ENCODE measurements at places on chromosomes 16 and 17.

DNA sequence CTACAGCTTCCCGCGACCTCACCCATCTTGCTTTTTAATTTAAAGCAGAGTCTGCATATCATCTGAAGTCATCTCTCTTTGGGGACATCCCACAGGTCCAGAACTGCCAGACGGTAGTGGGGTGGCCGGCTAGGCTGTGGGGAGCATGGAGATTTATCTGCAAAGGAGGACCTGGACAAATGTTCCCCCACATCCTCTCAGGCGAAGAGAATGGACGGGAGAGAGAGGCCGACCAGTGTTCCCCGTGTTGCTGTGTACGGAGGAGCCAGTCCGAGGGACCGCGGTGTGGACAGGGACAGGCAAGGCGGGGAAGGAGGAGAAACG, 665 bp upstream of the MT1M start:
- no peak for DNase-seq

- peak; percentile 19 for DNase-seq
Observed at GRCh38 chr17:42525221-42525620, 10.8 kb upstream of the NAGLU start.

- peak; percentile 73 for DNase-seq
Observed at GRCh38 chr16:84726079-84726668, 26.4 kb downstream of the USP10 start.

DNA sequence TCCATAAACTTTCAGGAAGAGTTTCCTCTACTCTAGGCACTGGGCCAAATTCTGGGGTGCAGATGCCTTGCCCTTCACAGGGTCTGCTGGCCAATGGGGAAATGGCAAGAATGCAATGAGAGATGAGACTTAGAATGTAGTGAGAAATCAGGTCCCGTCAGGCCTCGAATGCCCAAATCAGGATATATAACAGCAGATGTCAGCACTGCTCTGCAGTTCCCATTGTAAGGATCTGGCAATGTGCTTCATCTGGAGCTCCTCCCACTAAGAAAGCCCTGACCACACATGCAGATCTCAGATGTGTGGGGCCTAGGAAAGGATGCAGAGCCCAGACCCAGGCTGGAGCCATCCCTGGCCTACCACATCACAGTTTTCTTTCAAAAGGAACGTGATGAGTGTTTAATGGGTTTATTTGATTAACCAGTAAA, 13.9 kb upstream of the LPCAT2 start:
- DNase-seq = peak; percentile 95

- DNase-seq = no peak
Observed at GRCh38 chr16:52581530-52581929, 34.6 kb upstream of the TOX3 start.

Data from skin of body (tissue), 3 donors.